ENCODE measurements at places on chromosomes 2 and 18.
A peak's percentile ranks its signal among the peaks of the same experiment; 100 is the strongest.

- no peak for DNase-seq
Observed at GRCh38 chr18:22422909-22423548, 5.3 kb upstream of the CTAGE1 start.

DNA sequence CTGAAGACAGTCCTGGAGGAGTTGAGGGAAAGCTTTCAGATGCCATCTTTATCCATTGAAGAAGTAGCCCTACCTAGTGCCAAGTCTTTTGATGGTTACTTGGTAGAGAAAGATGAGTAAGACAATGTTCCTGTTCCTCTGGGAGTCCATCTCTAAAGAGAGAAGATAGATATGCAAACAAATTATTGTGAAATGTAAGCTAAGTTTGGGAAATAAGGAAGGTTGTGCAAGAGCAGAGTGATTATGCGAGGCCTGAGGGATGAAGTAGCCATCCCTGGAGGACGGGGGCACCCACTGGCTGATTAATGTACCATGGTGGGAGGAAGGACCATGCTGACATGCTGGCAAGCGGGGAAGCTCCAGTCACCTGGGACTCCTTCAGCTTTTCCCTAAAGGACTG, 994 bp upstream of the DTNA start:
- DNase-seq: no peak

GRCh38 chr18:78526275-78526674, 453.3 kb upstream of the SALL3 start:
- DNase-seq: no peak

DNA sequence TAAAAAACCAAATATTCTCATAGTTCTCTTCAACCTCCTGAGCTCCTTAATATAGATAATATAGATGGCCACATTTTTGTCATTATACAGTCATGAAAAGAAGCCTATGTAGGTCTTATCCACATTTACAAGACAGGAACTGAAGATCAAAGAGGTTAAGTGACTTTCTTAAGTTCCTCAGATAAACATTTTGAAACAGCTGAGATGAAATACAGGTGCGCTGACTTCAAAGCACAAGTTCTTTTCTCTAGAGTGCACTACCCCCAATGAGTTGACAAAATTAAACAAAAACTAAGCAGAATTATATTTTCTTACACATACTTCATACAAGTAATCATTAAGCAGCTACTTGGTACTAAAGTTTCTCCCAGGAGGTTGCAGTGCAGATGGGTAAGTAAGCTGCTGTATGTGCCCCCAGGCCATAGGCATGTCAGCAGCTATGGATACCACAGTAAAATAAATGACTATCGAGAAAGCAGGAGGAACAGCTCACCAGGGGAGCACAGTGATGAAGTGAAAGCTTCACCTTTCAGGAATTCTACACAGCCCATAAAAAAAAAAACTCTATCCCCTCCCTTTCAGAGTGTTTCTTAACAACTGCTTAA, 199.8 kb downstream of the DPP10 start:
- DNase-seq: no peak

DNA sequence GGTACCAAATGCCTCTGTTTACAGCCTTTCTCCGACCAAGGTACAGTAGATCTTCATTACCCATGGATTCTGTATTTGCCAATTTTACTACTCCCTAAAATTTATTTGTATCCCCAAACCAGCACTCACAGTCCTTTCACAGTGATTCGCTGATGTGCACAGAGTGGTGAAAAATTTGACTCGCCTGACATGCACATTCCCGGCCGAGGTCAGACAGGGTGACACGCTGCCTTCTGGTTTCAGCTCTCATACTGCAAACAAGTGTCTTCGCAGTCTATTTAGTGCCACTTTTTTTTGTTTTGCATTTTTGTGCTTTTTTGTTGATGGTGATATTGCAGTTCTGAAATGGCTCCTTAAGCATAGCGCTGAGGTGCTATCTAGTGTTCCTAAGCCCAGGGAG, 71.0 kb downstream of the MAPK4 start:
- DNase-seq: no peak

GRCh38 chr2:235008584-235009044, 56.8 kb downstream of the SH3BP4 start:
- DNase-seq: no peak

GRCh38 chr2:40758401-40759155, 306.7 kb upstream of the SLC8A1 start:
- no peak for DNase-seq

DNA sequence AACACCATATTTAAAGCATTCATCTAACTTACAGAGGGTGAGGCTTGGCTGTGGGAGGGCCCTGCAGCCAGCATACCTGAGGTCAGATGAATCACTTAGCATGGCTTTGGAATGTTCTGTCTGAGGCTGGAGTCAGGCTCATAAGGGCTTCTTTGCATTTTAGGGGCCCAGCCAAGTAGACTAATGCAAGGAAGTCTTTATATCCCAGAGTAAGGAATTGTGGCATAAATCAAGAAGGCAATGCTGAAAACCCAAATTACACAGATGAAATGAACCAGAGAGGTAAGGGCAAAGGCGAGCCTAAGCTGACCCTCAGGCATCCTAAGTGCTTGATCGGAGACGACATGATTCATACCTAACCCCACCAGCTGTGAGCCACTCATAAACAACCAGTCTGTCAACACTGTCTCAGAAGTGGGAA, 383.6 kb downstream of the DCC start:
- no peak for DNase-seq

- no peak for DNase-seq
Observed at GRCh38 chr2:80706951-80707350, 402.4 kb upstream of the LRRTM1 start.

- no peak for DNase-seq
Observed at GRCh38 chr2:38375696-38376345, 1.3 kb downstream of the ATL2 start.

DNA sequence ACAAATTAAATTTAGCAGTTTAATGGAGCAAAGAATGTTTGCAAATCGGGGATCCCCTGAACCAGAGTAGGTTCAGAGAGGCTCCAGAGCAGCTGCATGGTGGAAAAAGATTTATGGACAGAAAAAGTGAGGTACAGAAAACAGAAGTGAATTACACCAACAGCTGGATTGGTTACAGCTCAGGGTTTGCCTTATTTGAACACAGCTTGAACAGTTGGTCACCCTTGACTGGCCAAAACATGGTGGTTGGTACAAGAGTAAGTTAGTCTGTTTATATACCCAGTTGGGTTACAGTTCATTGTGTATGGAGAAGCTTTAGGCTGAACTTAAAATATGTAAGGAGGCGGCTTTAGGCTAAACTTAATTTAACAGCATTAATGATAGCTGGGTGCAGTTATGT, 5.4 kb upstream of the CDCA7 start:
- DNase-seq: no peak

DNA sequence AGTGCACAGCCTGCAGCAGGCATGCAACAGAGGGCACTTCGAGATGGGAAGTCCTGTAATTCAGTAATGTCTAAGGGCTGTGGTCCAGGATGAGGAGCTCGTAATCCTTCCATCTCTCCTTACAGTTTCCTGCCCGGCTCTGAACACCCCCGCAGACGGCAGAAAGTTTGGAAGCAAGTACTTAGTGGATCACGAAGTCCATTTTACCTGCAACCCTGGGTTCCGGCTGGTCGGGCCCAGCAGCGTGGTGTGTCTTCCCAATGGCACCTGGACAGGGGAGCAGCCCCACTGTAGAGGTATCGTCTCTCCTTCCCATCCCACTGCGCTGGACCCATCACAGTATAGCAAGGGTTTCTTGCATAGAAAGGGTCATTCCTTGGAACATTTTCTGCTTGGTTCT, 26.7 kb downstream of the FBLN7 start:
- no peak for DNase-seq

- DNase-seq: no peak
Observed at GRCh38 chr2:73611867-73612266, 30.4 kb downstream of the NAT8 start.

GRCh38 chr2:118842661-118843482, 4.6 kb downstream of the EN1 start:
- no peak for DNase-seq

DNA sequence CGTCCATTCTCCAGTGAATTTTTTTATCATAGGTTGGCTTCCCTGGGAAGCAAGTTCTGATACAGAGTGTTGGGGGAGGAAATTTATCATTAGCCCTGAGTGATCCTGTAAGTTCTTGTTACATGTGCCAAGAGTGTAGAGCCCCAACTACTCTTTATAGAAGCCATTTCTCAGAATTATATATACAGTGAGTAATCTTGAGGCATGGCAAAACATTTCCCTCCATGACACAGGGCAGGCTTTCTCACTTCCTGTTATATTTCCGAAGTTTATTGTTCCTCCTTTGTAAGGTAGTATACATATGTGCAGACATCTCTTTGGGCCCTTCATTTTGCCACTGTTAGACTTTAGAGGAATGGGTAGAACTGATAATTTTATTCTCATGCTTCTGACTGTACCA, 484.7 kb upstream of the NRXN1 start:
- DNase-seq: no peak

- peak; percentile 32 for DNase-seq
Observed at GRCh38 chr2:7868836-7869235, 813.0 kb upstream of the ID2 start.

DNA sequence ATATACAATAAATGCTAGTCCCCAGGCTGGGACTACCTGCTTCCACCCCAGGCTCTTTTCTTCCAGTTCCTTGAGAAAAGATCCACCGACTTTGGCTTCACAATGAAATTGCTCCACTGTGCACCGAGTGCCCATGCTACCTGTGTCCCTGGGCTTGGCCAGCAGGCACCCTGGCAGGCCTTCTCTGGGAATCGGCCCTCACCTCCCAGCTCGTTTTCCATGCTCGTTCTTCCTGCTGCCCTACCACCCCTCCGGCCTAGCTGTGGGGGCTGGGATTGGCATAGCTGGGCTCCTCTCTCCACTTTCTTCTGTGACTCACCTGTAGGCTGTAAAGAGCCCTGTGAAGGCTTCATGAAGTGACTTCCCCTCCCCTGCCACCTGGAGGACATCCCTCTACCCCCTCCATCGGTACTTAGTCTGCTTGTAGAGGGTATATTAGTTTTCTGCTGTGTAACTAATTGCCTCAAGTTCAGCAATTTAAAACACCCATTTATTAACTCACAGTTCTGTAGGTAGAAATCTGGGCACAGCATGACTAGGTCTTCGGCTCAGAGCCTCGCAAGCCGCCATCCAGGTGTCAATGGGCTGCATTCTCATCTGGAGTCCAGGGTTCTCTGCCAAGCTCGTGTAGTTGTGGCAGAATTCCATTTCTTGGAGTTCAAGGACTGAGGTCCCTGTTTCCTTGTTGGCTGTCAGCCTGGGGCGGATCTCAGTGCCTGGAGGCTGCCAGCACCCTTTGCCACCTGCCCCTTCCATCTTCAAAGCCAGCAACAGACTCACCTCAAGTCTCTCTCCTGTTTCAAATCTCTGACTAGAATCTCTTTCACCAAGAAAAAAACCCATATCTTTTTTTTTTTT, 57.6 kb downstream of the DPYSL5 start:
- DNase-seq: no peak
